ENCODE measurements at places on chromosomes 6 and 20.

- DNase-seq: peak; percentile 19
Observed at GRCh38 chr6:47413752-47414422, 63.7 kb upstream of the CD2AP start.

GRCh38 chr20:38272398-38272797 is 11.9 kb upstream of the KIAA1755 start:
- no peak for DNase-seq

- DNase-seq: no peak
Observed at GRCh38 chr6:128743974-128744765, 138.8 kb upstream of the LAMA2 start.

GRCh38 chr6:53347921-53348370 is 804 bp downstream of the ELOVL5 start:
- DNase-seq: peak; percentile 34

- DNase-seq: peak; percentile 31
Observed at GRCh38 chr20:25389858-25390537, 637 bp downstream of the ABHD12 start.

DNA sequence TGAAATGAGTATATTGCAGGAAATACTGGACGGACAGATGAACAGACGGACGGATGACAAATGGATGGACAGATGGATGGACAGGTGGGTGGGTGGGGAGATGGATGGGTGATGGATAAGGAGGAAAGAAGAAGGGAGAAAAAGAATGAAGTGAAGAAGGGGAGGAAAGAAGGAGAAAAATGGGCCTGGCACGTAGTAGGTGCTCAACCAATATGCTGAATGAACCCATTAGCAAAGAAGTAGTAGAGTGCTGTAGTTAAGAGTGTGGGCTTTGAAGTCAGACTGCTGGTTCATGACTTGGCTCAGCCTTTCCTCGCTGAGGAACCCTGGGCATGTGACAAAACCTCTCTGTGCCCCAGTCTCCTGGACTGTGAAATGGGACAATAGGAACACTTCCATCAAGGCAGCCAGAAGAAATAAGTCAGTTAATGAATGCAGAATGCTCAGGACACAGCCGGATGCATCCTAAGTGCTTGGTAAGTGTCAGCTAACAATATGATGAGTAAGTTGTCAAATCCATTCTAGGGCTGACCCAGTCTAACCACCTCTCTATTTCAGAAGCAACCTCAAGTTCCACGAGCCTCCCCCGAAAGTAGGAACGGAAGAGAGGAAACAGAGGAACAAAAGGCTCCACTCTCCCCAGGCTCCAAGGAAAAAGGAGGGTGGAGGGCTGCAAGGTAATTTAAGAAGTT is 37.9 kb downstream of the PREX1 start:
- DNase-seq: no peak

DNA sequence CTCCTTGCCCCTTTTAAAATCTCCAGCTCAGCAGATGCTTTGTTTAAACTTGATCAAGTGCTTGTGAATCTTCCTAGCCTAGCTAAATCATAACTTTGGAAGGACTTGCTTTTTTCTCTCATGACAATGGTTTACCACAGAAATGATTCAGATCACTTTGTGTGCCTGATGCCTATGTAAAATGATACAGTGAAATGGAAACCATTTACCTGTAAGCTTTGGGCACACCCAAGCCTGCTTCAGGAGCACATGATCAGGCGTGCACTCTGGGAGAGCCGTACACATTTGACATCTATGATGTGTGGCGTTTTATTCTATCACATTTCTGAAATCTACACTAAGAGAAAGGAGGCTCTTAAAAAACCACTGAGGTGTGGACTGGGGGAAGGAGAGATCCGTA is 41.1 kb downstream of the PTPN1 start:
- no peak for DNase-seq

GRCh38 chr6:76214546-76214945 is 142.1 kb upstream of the IMPG1 start:
- DNase-seq: no peak
